Endothelial cell (in vitro differentiated cells): ENCODE measurements at places on chromosomes 4 and X.

DNA sequence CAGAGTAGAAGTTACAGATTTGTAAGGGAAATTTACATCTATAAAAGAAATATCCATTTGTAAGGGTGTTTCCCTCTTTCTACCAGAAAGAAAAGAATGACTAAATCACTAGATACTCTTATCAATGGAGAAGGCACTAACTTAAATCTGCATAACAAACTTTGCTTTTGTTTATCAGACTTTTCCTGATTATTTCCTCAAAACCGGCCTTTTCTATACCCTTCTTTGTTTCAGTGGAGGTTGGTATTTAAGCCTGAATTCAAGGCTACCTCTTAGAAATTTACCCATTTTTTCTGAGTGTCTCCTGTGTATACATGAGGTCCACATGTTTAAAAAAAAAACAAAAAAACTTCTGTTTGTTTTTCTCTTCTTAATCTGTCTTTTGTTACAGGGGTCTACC, 80.4 kb upstream of the GRPR start:
- no peaks in the 10 kb centered on the region for H3K27me3 ChIP-seq
- DNase-seq = no peak
- no peak overlapping the region for H3K4me3 ChIP-seq

GRCh38 chrX:129099207-129099606, 424.1 kb downstream of the SMARCA1 start:
- H3K4me1 ChIP-seq = no peaks in the 10 kb centered on the region
- no peaks in the 10 kb centered on the region for H3K36me3 ChIP-seq
- H3K27ac ChIP-seq = no peak overlapping the region

GRCh38 chrX:13317366-13317765, 2.5 kb downstream of the ATXN3L start:
- no peak for DNase-seq
- H3K27ac ChIP-seq = no peak overlapping the region
- no peaks in the 10 kb centered on the region for H3K36me3 ChIP-seq
- peaks cover 2% of the 10 kb centered on the region for H3K27me3 ChIP-seq
- H3K4me3 ChIP-seq = no peak overlapping the region

DNA sequence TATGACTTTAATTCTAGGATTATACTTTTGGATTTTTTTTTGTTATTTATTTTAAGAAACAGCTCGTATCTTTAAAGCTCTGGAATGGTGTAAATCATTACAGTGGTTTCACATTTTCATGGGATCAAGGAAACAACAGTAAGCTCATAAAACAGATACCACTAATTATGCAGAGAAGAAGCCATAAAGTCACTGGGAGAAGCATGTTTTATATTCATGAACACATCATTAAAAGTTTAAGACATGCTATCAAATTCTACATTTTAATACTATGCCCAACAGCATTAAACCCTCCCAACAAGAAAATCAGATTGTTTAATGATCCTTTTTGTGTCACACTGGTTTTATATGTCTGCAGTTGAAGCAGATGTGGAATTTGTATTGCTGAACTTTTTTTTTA, 149.9 kb downstream of the FBXO8 start:
- no peak overlapping the region for H3K27ac ChIP-seq
- no peak overlapping the region for H3K4me3 ChIP-seq
- no peaks in the 10 kb centered on the region for H3K27me3 ChIP-seq
- H3K4me1 ChIP-seq = no peaks in the 10 kb centered on the region

- H3K4me1 ChIP-seq = no peaks in the 10 kb centered on the region
- no peak for DNase-seq
- no peaks in the 10 kb centered on the region for H3K36me3 ChIP-seq
- H3K27ac ChIP-seq = no peak overlapping the region
Observed at GRCh38 chr4:14269824-14270223, 642.3 kb upstream of the BOD1L1 start.
